Fibroblast of the conjunctiva (primary cell): ENCODE measurements at places on chromosomes 4 and X.
A peak's percentile ranks its signal among the peaks of the same experiment; 100 is the strongest.

GRCh38 chr4:104451573-104451972 is 43.1 kb downstream of the CXXC4 start:
- DNase-seq: no peak

DNA sequence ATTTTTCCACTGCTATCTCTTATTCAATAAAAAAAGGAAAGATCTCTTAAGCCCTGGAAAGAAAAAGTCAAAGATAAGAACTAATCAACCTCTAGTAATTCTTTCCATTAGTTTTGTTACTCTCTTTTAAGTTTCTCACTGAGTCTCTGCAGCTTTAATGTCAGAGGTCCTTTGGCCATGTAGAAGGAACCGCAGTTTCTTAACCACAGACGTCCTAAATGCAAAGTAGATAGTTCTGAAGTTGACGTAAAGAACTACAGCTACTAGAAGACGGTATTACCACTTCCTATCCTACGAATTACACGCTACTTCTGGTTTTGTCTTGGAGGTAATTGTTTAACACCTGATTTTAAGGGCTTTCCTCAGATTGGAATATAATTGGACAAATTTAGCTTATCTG is 325.9 kb downstream of the ANKRD50 start:
- no peak for DNase-seq

DNA sequence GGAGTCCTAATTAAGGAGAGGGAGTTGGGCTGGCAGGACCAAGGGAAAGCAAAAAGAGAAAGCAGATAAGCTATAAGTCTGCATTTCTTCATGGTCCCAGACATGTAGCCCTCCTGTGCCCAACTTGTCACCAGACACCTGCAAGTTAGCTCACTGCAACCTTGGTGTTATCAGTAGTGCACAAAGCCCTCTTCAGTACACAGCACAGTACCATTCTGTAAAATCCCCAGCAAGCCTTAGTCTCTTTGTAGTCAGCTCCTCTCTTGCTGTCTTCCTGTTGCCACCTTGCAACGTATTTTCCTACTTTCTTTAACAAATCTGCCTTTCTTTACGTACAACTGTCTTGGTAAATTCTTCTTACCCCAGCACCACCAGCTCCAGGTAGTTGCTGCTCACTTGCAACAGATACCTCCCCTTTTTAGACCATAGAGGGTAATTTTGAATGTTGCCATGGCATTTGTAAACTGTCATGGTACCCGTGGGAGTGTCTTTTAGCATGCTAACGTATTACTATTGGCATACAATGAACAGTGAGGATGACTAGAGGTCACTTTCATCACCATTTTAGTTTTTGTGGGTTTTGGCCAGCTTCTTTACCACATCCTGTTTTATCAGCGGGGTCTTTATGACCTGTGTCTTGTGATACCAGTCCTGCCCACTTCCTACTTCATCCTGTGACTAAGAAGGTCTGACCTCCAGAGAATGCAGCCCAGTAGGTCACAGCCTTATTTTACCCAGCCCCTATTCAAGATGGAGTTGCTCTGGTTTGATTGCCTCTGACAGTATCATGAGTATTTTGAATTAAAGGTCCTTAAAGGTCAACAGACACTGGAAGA is 28.3 kb upstream of the AP1S2 start:
- no peak for DNase-seq

GRCh38 chr4:24686866-24687692 is 102.7 kb upstream of the DHX15 start:
- DNase-seq: no peak

- no peak for DNase-seq
Measured at GRCh38 chr4:25823632-25824031, 39.2 kb downstream of the SEL1L3 start.

DNA sequence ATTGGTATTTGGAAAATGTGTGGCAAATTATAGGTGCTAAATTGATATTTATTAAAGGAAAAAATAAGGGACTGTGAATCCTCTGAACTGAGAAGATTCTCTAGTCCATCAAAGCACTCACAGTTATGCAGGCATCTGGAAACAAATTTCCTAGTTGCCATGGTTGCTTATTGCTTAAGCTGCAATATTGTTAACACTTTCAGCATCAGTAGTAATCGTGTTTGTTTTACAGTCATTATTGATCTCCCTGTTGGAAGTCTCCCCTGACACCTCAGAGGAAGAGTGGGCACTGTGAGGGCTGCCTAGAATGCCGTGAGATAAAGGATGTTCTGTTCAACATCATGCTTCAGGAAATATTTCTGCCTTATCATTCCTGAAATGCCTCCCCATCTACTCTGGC is 2004.3 kb upstream of the ADGRL3 start:
- DNase-seq: no peak

GRCh38 chrX:148290931-148291330 is 209.5 kb upstream of the AFF2 start:
- no peak for DNase-seq

GRCh38 chrX:54352677-54353076 is 5.2 kb downstream of the WNK3 start:
- DNase-seq: no peak

- no peak for DNase-seq
Measured at GRCh38 chrX:154350429-154351182, 23.8 kb downstream of the FLNA start.

- DNase-seq: no peak
Measured at GRCh38 chrX:78886550-78886949, 58.6 kb upstream of the P2RY10 start.

- no peak for DNase-seq
Measured at GRCh38 chrX:17550011-17550410, 175.0 kb downstream of the NHS start.

- DNase-seq: peak; percentile 89
Measured at GRCh38 chrX:131747173-131747572, 203.3 kb downstream of the OR13H1 start.

DNA sequence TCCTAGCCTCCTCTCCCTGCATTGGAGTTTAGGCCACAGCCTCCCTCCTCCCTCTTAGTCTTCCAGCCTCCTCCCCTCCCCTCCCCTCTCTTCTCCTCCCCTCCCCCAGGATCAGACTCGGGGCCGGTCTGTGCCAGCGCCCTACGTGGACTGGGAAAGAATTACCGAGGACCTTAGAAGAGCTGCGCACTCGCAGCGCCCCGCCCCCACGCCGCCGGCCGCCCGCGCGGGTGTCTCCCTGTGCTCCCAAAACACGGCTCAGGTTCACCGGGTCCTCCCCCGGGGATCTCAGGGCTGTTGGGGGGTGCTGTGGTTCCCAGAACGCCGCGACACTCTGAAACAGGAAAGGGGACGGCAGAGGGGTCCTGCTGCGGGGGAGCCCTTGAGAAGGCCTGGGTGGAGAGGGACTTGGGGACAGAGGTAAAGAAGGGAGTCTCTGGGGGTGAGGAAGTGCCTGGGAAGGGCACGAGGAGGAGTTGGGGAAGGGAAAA is 122.3 kb upstream of the TBL1X start:
- DNase-seq: peak; percentile 70

DNA sequence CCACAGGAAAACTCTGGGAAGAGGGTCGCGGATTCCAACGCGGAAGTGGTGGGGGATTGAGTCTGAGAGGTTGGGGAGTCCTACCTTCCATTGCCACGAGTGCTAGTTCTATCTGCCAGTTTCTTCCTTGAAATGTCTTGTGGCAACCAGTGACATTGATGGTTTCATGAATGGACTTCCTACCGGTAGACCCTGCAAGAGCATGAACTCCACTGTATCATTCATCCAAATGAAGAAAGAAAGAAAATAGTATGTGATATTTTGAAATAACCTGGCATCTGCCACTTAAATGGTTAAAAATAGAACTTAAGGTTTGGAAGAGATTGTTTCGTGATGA is 1.1 kb upstream of the SLC10A7 start:
- no peak for DNase-seq

DNA sequence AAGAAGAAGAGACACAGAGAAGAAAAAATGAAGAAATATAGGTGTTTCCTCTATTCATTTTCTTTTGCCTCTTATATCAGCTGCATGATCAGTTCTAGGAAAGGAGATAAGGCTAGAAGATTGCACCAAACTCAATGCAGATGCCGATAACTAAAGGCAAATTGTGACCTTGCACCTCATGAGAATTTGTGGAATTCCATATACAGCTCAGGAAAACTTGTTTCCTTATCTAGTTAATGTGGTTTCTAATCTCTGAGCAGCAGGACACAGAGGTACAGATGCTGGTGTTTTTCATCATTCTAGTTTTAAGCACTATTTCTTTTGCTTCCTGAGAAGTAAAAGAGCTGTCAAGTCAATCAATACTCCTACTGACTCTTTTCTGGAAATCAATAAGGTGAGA is 104.6 kb upstream of the NWD2 start:
- no peak for DNase-seq

- DNase-seq: no peak
Measured at GRCh38 chr4:19756661-19757060, 495.0 kb upstream of the SLIT2 start.

DNA sequence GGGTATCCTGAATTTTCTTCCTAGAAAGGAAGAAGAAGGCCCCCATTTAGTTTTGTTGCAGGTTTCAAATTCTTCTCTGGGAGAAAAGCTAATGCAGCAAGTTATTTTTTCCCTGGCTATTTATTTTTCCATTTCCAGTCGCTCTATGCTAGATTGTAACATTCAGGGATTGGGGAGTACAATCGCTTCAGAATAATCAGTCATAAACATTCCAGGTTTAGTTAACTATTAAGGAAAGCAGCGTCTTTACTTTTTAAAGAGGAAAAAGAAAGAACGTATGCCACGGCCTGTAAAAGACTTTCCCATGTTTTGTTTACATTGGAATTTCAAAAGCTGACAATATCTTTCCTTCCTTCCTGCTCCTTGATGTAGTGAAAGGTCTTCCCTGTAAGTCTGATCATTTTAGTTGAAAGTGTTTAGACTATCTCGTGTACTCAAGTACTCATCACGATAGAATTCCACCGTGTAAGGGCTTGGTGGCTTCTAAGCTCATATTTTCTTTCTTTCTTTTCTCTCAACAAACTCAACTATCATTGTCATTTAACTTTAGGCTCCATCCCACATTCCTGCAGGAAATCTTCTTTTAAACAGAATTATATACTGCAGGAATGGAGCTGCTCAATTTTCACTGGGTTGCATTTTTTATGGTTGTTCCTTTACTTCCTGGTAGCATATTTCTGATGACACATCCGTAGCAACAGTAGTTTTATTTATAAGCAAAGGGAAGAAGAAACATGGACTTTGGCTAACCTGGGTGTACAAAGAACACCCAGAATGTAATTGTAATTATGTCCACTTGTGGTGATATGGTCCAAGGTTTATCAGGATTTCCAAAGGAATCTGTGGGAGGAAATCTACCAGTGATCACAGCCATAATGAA is 213.1 kb upstream of the FAT1 start:
- peak; percentile 27 for DNase-seq

DNA sequence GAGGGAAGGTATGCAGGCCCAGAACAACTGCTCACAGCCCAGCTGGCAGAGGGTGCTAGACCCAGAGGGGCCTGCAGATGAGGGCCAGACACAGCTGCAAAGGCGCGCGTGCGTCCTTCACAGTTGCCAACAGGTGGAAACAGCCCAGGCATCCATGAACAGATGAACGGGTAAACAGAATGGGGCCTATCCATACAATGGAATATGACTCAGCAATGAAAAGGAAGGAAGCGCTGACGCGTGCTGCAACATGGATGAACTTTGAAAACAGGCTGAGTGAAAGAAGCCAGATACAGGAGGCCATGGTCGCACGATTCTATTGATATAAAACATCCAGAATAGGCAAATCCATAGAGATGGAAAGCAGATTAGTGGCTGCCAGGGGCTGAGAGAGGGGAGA is 83.1 kb upstream of the DDX3X start:
- no peak for DNase-seq

GRCh38 chrX:48972220-48973164 is 848 bp upstream of the KCND1 start:
- peak; percentile 28 for DNase-seq

- DNase-seq: no peak
Measured at GRCh38 chr4:143016171-143016570, 168.5 kb upstream of the USP38 start.

DNA sequence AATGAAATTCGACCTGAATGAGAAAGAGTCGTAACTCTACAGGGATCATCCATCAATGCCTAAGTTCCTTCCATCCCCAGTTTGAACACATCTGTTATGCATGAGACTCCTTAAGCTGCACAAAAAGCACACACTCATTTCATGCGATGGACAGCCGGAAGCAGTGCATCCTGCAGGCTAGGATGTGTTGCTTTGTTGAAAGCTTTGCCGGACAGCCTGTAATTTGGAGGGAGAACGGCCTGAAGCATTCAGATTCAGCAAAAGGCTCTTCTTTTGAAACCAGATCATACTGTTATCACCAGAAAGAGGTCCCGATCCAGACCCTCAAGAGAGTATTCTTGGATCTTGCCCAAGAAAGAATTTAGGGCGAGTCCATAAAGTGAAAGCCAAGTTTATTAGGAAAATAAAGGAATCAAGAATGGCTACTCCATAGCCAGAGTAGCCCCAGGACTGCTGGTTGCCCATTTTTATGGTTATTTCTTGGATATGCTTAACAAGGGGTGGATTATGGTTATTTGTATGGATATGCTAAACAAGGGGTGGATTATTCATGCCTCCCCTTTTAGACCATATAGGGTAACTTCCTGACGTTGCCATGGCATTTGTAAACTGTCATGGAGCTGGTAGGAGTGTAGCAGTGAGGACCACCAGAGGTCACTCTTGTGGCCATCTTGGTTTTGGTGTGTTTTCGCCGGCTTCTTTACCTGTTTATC is 48.1 kb upstream of the DHRSX start:
- no peak for DNase-seq

GRCh38 chr4:184873054-184873453 is 47.3 kb upstream of the ACSL1 start:
- DNase-seq: no peak

- DNase-seq: peak; percentile 10
Measured at GRCh38 chr4:80336582-80336981, 1.1 kb downstream of the CFAP299 start.

DNA sequence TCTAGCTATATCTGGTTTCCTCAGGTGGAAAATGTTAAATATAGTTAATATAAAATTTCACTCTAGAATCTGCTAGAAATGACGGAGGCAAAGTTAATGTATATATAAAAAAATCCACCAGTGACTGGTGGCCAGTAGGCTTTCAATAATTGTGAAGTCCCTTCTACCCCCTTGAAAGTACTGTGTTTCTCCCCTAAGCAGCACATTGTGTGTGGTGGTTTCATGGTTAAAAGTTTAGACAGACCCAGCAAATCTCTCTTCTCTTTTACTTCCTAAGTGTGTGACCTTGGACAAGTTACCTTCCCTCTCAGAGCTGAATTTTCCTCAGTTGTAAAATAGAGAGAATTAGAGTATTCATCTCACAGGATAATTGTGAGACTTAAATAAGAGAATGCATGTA is 600 bp upstream of the HEPH start:
- no peak for DNase-seq

- DNase-seq: no peak
Measured at GRCh38 chr4:169256101-169256612, 14.6 kb downstream of the SH3RF1 start.
